Activated T-cell treated with anti-CD3 and anti-CD28 coated beads for 1 hour (primary cell): ENCODE measurements at places on chromosomes 1 and 21.

DNA sequence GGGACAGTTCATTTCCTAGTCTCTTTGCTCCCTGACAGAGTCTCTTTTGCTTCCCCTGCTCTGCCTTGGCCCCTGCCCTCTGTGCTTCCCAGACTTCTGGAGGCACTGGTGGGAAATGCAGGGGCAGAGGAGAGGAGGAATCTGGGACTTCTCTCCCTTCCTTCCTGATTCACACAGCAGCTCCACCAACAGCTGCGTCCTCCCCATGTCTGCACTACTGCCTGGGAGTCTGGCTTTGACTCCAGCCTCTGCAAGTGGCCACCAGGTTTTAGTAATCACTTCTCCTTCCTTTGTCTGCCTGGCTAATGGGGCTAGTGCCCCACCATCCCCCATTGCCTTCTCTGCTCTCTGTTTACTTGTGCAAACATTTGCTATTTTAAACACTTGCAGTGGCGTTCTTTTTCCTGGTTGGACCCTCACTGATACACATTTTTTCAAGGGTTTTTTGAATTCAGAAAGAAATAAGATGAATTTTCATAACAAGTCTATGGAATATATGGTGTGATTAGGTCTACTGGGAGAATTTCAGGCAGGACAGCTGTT, 21.9 kb downstream of the FASLG start:
- no peak for DNase-seq

- DNase-seq: no peak
Measured at GRCh38 chr21:42665026-42665425, 11.6 kb downstream of the PDE9A start.

- DNase-seq: no peak
Measured at GRCh38 chr1:155717041-155717440, 28.1 kb downstream of the DAP3 start.

- no peak for DNase-seq
Measured at GRCh38 chr21:45305836-45306235, 18.1 kb upstream of the POFUT2 start.

GRCh38 chr1:233172201-233172600, 123.3 kb downstream of the PCNX2 start:
- no peak for DNase-seq

DNA sequence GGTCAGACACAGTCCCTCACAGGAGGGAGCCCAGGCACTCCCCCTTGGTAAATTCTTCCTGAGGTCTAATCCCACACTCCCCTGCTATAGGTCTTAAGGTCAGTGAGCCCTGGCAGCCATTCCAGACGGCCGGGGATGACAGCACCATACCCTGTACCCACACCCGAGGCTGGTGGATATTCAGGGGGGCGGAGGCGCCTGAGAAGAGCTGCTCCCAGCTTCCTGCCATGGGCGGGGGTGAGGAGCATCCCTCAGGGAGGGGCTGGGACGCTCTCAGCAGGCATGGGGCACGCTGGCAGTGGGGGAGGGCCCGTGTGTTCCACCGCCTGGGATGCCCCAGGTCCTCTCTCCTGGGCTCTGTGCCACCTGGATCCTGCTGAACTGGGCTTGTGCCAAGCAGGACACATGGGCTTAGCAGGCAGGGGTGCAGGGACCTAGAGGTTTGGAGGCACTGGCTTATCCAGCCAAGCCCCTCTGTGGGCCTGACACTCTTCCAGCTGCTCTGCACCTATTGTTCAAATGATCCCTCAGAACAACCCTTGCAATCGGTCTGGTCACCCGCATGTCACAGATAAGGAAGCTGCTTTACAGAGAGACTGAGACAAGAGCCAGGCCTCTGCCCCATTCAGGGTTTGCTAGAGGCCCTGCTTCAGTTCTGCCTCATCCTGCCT, 5.7 kb upstream of the ADGRB2 start:
- no peak for DNase-seq

GRCh38 chr1:163697137-163697536, 375.4 kb downstream of the NUF2 start:
- DNase-seq: no peak

- no peak for DNase-seq
Measured at GRCh38 chr21:25640202-25640942, 1.3 kb downstream of the JAM2 start.
